NCI-H1048 (cell line): ENCODE measurements at places on chromosomes 4 and X.

GRCh38 chrX:4909348-4909747 is 1195.9 kb upstream of the PRKX start:
- DNase-seq: no peak

DNA sequence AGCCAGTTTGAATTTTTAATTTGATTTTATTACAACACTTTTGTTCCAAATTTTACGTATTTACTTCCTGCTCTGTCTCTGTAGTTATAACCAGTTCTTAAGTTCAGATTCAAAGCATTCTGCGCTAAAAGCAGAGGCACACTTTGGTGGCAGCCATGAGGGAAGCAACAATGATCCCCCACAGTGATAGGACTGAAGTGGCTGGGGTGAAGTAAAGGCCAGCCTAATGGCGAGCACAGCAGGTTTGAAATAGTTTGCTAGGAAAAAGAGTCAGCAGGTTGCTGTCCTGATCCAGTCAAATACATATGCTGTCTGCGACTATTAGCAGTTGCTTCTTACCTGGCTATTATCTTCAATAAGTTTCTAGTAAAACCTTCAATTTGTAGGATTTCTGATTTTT is 176.3 kb downstream of the RPA4 start:
- DNase-seq: no peak

- no peak for DNase-seq
These were observed 11.1 kb upstream of the TSPYL2 start for GRCh38 chrX:53071064-53071463.

- no peak for DNase-seq
These were observed 1.4 kb upstream of the LGI2 start for GRCh38 chr4:25032126-25032525.

DNA sequence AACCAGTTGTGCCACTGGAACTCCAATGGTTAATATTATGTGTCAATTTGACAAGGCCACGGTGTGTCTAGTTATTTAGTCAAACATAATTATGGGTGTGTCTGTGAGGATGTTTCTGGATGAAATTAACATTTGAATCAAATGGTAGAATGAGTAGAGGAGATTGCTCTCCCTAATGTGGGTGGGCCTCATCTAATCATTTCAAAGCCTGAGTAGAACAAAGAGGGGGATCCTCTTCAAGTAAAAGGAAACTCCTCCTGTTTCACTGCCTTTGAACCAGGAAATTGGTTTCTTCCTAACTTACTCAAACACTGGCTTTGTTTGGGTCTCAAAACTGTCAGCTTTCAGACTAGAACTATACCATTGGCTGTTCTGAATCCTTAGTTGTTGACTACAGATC is 1692.1 kb downstream of the PCDH19 start:
- DNase-seq: no peak

DNA sequence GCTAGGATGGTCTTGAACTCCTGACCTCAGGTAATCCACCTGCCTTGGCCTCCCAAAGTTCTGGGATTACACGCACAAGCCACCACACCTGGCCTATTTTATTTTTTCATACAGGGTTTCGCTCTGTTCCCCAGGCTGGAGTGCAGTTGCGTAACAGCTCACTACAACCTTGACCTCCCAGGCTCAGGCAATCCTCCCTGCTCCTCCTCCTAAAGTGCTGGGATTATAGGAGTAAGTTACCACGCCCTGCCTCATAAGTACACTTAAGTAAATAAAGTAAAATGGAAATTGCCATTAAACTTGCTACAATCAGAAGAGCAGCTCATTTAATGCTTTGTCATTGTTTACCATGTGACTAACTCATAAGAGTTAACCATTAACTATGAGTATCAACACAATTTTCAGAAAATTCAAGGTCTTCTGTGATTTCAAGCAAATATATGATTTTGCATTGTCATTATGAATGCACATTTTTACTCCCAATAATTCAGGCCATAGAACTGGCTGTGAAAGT is 12.3 kb downstream of the UGDH start:
- DNase-seq: no peak

DNA sequence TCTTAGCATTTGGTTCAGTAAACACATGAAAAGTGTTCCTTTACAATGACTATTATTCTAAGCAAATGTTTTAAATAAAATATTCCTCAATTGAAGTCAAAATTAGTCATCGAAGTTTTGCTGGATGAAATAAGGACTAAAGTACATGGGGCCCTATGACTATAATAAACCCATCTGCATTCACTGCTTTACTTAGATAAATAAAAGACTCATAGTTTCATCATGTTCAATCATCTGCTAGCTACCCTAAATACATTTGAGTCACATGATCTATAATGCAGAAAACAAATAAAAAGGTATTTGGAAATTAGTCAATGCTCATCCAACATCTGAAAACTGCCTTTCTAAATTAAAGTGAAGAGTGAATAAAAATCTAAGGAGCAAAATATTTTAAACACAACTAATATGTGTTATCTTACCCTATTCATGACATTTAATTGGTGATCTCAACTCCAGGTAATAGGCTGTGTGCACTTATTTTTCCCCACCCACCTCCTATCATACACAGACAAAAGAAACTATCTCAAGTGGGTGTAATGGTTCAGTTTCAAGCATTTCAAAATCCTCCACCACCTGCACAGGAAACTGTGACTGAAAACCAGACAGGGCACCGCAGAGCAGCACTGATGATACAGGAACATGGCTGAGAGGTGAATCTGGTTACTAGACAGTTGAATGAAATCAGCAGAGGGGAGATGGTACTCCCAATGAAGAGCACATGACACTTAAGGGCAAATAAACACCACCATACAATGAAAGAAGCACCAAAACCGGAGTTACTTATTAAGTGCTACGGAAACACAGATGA is 78.6 kb downstream of the CAMK2D start:
- DNase-seq: no peak

- peak; percentile 32 for DNase-seq
These were observed 118.0 kb upstream of the WDFY3 start for GRCh38 chr4:85084371-85085094.

- no peak for DNase-seq
These were observed 488.9 kb upstream of the FAT1 start for GRCh38 chr4:187212446-187213080.

DNA sequence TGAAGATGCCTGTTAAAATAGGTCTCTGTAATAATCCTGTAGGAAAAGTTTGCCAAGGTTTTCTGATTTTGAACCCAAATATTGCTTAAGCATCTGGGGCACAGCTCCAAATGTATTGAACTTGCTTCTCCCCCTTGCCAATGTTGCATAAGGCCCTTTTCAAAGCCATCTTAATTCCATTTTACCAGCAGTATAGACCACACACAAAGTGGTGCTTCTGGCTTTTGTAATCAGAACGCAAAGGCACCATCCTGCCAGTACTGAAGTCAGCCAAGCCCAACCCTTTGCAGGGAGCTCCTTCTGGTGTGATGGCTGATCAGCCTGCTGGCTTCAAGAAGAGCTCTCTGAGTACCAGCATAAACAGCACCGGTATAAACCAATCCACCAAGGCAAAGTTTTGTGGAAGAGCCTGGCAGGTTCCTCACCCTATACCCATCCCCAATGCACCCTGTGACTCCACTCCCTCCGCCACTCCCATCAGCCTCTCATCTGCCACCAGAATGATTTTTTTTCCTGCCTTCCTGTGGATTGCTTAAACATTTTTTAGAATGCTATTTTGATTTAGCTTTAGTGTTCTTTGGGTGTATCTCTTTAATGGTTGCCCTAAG is 39.2 kb upstream of the USP9X start:
- DNase-seq: no peak

DNA sequence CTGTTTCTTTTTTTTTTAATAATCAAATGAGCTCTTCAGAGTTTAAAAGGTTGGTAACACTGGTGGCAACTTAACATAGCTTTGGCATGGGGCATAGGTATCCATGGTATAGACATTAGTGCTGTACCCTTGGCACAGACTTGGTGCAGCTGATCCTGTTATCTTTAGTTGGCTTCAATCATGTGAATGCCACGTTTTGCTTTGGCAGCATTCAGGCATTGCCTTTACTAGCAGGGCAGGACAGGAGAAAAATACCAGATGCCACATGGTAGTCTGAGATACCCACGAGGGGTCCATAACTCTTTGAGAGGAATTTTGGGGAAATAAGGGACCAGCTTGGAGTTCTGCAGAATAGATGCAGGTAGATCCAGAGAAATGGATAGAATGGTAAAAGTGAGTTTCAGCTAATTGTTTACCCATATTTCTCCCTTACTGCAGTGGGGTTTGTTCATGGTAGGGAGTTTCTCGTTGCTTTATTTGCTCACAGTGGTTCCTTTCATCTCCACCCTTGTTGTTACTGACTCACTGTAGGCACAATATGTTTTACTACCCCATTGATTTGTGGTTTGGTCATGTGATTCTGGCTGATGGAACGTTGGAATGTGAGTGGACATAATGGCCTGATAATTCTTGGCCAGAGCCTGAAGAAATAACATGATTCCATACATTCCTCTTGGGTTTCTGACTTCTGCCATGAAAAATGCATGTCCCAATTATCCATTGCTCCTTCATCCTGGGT is 342.7 kb downstream of the GLUD2 start:
- DNase-seq: no peak

- DNase-seq: no peak
These were observed 151.9 kb upstream of the PLAC1 start for GRCh38 chrX:134810211-134810610.

- DNase-seq: peak; percentile 14
These were observed 153.6 kb downstream of the RASL11B start for GRCh38 chr4:53015681-53016080.

DNA sequence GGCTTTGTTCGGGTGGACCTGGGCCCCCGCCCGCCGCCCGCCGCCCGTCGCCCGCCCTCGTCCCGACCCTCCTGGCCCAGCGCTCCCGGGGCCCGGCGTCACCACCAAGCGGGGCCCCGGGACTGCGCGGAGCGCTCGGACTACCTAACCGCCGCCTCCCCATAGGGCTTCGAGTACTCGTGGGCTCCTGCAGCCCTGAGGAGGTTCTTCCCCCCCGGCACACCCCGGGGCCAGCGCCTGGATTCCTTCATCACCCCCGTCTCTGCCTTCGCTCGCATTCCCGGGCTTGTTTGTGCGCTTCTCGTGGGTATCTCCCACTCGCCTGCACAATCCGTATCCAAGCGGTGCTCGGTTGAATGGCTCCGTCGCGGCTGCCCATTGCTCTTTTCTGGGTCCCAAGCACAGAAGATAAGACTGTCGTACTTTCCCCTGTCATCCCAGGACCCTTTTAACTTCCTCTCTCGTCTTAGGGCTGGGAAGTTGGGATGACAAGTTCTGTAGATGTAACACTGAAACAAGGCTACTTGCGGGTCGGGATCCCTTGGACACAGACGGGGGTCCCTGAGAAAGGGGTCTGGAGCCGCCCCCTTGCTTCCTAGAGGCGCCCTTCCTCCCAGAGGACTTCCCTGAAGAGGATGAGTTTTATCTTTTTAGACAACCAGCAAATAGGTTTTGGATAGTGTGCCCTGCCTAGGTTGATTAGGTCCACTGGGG is 565 bp downstream of the MOB1B start:
- no peak for DNase-seq

- DNase-seq: no peak
These were observed 32.0 kb downstream of the HAND2 start for GRCh38 chr4:173498023-173498422.

DNA sequence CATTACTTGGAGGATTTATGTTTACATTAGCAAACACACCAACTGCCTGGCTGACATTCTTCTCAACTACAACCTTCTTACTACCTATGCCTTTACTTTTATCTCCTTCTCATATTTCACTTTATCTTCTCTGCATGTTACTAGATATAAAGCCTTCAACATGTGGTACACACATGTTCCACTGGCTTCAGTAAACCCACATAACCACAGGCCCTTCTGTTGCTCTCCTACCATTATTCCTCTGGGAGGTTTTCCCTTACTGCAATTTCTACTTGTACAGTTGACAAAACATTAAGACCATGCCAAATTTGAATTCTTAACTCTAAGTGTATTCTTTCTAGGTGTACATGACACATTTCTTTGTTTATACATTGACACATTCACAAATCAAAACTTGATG is 133.1 kb downstream of the ARAP2 start:
- no peak for DNase-seq

- no peak for DNase-seq
These were observed 176.2 kb upstream of the RBPJ start for GRCh38 chr4:26144526-26145155.

- no peak for DNase-seq
These were observed 97.8 kb upstream of the TENM3 start for GRCh38 chr4:182145334-182145905.

GRCh38 chr4:6520978-6521377 is 48.6 kb upstream of the PPP2R2C start:
- no peak for DNase-seq

- DNase-seq: no peak
These were observed 92.4 kb downstream of the ATRX start for GRCh38 chrX:77693594-77693993.

- DNase-seq: no peak
These were observed 21.2 kb downstream of the ZFP42 start for GRCh38 chr4:188016754-188017153.

DNA sequence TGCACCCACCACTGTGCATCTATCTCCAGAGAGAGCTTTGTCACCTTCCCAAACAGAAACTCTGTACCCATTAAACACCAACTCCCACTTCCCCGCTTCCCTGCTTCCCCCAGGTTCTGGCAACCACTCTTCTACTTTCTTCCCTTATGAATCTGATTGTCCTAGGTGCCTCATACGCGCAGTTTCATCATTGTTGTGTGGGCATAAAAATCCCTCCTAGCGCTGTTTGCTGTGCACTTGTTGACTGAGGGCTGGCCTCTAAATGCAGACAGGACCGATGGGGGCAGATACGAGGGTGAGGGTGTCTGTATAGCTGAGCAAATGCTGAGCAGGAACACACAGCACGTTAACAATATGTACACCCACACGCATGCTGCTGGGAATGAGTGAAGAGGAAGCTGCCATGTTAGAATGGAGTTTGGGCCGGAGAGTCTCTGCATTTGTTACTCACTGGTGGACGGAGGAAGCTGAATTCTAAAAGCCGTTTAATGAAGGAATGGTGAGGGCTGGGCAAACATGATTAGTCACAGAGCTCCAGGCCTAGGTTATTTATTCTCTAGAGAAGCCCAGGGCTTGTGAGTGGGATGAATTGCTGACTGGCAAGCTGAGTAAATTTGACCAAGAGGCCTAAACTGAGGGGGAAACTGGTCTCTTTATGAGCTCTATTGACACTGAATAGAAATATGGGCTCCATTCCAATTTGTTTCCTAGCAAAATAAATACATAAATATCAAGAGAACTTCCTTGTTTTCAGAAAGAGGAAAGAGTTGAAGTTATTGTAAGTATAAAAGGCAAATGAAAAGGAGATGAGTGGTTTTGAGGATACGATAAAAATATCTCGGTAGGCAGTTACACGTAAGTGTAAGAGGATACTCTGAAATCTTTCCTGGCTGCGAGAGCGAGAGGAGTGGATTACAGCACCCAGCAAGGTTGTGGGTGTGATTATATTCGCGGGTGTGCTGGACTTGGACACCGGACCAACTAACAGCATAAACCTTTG is 95.9 kb upstream of the RPS6KA3 start:
- DNase-seq: no peak

DNA sequence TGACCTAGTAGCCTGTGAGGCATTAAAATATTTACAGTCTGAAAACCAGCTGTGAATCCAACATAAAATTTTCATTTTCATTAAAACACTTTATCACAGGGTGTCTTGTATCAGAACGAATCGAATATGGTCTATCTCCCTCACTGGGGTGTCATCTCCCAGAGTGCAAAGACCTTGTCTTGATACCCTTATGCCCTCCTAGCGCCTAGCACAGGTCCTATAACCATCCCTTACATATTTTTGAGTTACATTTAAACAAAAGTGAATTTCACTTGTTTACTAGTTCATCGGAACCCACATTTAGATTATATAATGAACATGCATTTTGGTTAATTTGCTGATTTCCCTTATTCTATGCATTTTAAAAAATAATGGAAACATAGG is 14.0 kb downstream of the DIPK2B start:
- no peak for DNase-seq

- DNase-seq: no peak
These were observed 19.8 kb downstream of the NSG1 start for GRCh38 chr4:4406455-4407298.
